Left lung (tissue), 14 donors: ENCODE measurements at places on chromosomes 4 and X. TPM values are rescaled to one million over a fixed set of nuclear protein-coding genes. Genes with fewer than 3 reads are reported as not detected.
A peak's percentile ranks its signal among the peaks of the same experiment; 100 is the strongest.

DNA sequence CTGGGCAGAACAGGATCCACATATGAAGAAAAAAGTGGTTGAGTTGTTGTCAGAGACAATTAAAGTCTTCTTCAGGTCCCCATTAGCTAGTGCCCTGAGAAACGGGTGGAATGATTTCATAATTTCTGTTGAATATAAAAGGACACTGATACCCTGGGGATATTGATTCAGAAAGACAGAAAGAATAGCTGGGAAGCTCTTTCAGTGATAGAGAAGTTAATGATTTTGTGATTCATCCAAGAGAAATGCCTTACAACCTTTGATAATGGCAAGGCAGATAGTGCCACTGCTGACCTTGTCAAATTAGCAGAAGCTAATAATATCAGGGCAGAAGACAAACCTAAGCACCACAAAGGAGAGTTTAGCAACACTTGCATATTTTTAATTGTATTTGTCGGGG is 37.9 kb downstream of the UNC5C start:
- H3K36me3 ChIP-seq = no peaks in the 10 kb centered on the region
- no peak for DNase-seq
- no peaks in the 10 kb centered on the region for H3K4me1 ChIP-seq
- H3K4me3 ChIP-seq = no peak overlapping the region

GRCh38 chrX:3134316-3134945 is 93.2 kb downstream of the ARSF start:
- H3K4me3 ChIP-seq = no peak overlapping the region
- DNase-seq = peak; percentile 6
- H3K27ac ChIP-seq = no peak overlapping the region
- H3K4me1 ChIP-seq = no peaks in the 10 kb centered on the region
- no peaks in the 10 kb centered on the region for H3K27me3 ChIP-seq

FRAS1 gene
- total RNA-seq = 15.3 TPM

HAUS7 gene
- total RNA-seq = 28.0 TPM

DDX53 gene
- not detected for total RNA-seq

- H3K27ac ChIP-seq = no peak overlapping the region
- no peaks in the 10 kb centered on the region for H3K36me3 ChIP-seq
- peaks cover 13% of the 10 kb centered on the region for H3K27me3 ChIP-seq
- DNase-seq = no peak
These were observed 618 bp upstream of the XK start for GRCh38 chrX:37684973-37685372.

NUDT11 gene
- 0.58 TPM for total RNA-seq

ARHGAP4 gene
- 96.2 TPM for total RNA-seq

- DNase-seq = no peak
- H3K4me3 ChIP-seq = no peak overlapping the region
- H3K27ac ChIP-seq = no peak overlapping the region
- no peaks in the 10 kb centered on the region for H3K36me3 ChIP-seq
These were observed 152.1 kb upstream of the HPGD start for GRCh38 chr4:174674305-174674840.

- DNase-seq = no peak
- no peaks in the 10 kb centered on the region for H3K4me1 ChIP-seq
- H3K36me3 ChIP-seq = no peaks in the 10 kb centered on the region
- no peaks in the 10 kb centered on the region for H3K27me3 ChIP-seq
- H3K27ac ChIP-seq = no peak overlapping the region
These were observed 432.9 kb downstream of the GRXCR1 start for GRCh38 chr4:43325220-43325967.

DNA sequence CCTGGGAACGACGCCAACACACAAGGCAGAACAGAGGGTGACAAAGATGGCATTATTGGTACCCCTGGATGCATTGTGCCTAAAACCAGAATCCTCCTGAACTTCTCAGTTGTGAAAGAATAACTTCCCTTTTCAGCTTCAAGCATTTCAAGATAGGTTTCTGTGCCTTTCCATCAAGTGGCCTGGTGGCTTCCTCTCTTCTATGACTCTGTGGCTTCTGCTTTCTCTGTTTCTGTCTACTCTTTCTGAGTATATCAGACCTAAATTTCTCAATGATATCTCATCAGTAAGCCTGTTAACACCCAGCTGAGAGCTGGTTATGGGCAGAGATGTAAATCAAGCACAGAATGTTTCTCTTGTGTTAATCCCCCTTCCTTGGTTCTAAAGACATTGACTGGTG is 21.4 kb upstream of the FAM9B start:
- H3K27ac ChIP-seq = no peak overlapping the region
- no peaks in the 10 kb centered on the region for H3K4me1 ChIP-seq
- H3K27me3 ChIP-seq = no peaks in the 10 kb centered on the region
- no peak for DNase-seq
- H3K4me3 ChIP-seq = no peak overlapping the region

ANOS1 gene
- 85.9 TPM for total RNA-seq

DNA sequence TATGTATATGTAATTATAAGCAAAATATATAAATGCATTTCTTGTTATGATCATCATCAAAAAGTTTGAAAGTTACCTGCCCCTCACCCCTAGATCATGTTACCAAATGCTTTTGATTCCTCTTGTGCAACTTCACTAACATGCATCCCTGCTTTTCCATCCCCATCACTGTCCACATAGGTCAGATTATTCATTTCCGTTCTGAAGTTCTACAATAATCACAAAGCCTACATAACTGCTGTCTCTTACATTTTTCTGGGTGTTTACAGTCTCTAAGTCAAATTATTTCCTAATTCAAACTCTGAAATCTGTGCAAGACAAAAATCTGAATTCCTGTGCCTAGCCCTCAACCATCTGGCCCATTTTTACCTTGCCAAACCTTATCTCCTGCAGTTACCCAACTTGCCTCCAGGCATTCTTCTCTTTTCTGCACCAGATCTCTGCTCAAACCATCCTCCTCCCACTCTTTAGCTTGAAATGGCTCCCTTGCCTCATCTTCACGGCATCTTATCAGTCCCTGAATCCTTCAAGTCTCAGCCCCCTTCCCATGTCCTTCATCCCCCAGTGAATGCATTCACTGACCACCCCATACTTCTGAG is 42.4 kb upstream of the SLC39A8 start:
- H3K4me1 ChIP-seq = peaks cover 6% of the 10 kb centered on the region
- no peak for DNase-seq
- no peaks in the 10 kb centered on the region for H3K36me3 ChIP-seq
- no peak overlapping the region for H3K27ac ChIP-seq

DNA sequence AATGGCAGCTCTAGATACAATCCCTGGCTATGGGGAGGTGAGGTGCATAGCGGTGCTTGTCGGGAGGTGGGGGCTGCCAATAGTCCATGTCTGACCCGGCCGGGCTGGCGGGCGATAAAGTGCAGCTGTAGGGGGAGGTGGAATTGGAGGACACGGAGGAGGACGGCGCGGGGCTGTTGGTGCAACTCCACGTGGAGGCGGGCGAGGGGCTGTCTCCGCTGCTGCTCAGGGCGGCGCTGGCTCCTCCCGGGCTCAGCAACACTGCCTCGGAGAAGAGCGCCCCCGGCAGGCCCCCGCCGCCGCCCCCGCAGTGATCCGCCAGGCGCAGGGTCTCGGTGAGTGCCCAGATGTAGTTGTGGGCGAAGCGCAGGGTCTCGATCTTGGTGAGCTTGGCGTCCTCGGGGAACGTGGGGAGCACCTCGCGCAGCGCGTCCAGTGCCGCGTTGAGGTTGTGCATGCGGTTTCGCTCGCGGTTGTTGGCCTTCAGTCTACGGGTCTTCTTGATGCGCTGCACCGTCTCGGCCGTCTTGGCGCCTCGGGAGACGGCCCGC is 1.3 kb downstream of the NEUROG2 start:
- no peaks in the 10 kb centered on the region for H3K36me3 ChIP-seq
- H3K4me3 ChIP-seq = peak overlapping the region; percentile 49
- no peak for DNase-seq
- H3K4me1 ChIP-seq = peaks cover 48% of the 10 kb centered on the region

MAGEH1 gene
- 30.4 TPM for total RNA-seq

- DNase-seq = no peak
- H3K36me3 ChIP-seq = no peaks in the 10 kb centered on the region
- H3K4me1 ChIP-seq = no peaks in the 10 kb centered on the region
- H3K27me3 ChIP-seq = no peaks in the 10 kb centered on the region
These were observed 49.2 kb downstream of the FHIP1A start for GRCh38 chr4:151458148-151458547.

KLHL13 gene
- total RNA-seq = 4.1 TPM

- no peaks in the 10 kb centered on the region for H3K36me3 ChIP-seq
- H3K4me3 ChIP-seq = no peak overlapping the region
- no peaks in the 10 kb centered on the region for H3K4me1 ChIP-seq
- no peaks in the 10 kb centered on the region for H3K27me3 ChIP-seq
- no peak for DNase-seq
These were observed 9.5 kb upstream of the AMMECR1 start for GRCh38 chrX:110327336-110327735.

DNA sequence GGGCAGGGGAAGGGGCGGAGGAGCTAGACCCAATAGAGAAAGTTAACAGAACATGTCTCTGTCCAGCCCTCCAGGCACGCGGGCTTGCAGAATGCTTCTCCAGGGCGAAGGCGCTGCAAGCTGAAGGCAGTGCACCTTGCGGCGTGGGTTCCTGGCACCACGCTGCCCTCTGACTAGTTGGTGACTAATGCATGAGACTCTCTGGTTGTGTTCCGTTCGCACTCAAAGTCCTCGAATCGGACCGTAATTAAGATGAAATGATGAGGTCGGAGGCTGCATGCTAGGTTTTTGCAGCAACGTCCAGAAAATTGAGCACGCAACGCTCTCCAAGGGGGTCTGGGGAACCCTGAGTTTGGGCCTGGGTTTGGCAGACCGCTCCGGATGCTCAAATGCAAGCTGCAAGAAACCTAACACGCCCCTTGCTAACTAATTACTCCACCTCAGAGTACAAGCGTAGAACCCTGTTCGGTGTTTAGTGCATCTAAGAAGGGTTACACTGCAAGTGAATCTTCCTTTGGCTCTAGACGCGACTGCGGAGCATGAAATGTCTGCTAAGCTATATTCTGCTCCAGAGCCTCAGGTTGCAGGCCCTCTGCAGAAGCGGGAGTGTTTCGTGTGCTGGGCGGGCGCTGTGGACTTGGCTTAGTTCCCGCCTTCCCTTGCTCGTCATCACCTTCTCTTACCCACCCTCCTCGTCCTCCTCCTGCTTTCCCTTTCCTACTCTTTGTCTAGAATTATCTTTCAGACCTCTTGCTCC is 57.1 kb upstream of the NKAP start:
- no peak overlapping the region for H3K4me3 ChIP-seq
- H3K27me3 ChIP-seq = peaks cover 47% of the 10 kb centered on the region
- H3K27ac ChIP-seq = no peak overlapping the region
- no peak for DNase-seq

GRCh38 chrX:49061916-49062315 is 3.1 kb downstream of the CCDC120 start:
- no peaks in the 10 kb centered on the region for H3K27me3 ChIP-seq
- H3K27ac ChIP-seq = no peak overlapping the region
- no peak overlapping the region for H3K4me3 ChIP-seq
- no peaks in the 10 kb centered on the region for H3K4me1 ChIP-seq

FAM193A gene
- 25.2 TPM for total RNA-seq

DNA sequence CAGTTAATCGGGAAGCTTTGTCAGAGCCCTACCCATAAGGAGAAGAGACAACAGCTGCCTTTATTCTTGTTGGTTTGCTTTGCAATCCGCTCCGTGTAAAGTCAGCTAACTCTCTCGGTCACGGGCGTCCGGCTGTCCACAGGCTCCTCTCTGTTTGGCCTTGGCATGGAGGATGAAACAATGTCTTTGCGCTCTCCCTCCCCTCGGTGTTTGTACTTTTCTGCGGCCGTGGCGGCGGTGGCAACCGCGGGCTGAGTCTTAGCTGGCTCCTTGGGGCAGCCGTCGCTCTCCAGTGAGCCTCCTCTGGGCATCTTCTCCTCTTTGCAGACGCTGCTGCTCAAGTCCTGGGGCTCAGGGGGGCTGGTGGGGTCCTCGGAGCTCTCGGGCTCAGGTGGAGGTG is 10.6 kb upstream of the IRAK1 start:
- no peak overlapping the region for H3K4me3 ChIP-seq
- no peak overlapping the region for H3K27ac ChIP-seq
- peaks cover 52% of the 10 kb centered on the region for H3K36me3 ChIP-seq
- no peaks in the 10 kb centered on the region for H3K27me3 ChIP-seq

GRCh38 chr4:4930677-4931076 is 71.2 kb downstream of the MSX1 start:
- no peak overlapping the region for H3K27ac ChIP-seq
- H3K4me3 ChIP-seq = no peak overlapping the region
- no peaks in the 10 kb centered on the region for H3K36me3 ChIP-seq
- DNase-seq = no peak
- H3K27me3 ChIP-seq = no peaks in the 10 kb centered on the region
- no peaks in the 10 kb centered on the region for H3K4me1 ChIP-seq

DNA sequence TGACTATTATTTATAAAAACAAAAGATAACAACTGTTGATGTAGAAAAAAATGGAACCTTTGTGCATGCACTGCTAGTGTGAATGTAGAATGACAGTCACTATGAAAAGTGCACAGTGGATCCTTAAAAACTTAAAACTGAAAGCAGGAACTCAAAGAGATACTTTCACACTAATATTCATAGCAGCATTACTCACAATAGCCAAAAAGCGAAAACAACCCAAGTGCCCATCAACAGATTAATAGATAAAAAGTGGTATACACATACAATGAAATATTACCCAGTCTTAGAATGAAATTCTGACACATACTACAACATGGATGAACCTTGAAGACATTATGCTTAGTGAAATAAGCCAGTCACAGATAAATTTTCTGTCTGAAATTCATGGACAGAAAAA is 23.8 kb downstream of the CENPC start:
- H3K4me3 ChIP-seq = no peak overlapping the region
- H3K27ac ChIP-seq = no peak overlapping the region
- peaks cover 30% of the 10 kb centered on the region for H3K36me3 ChIP-seq
- H3K4me1 ChIP-seq = no peaks in the 10 kb centered on the region

DNA sequence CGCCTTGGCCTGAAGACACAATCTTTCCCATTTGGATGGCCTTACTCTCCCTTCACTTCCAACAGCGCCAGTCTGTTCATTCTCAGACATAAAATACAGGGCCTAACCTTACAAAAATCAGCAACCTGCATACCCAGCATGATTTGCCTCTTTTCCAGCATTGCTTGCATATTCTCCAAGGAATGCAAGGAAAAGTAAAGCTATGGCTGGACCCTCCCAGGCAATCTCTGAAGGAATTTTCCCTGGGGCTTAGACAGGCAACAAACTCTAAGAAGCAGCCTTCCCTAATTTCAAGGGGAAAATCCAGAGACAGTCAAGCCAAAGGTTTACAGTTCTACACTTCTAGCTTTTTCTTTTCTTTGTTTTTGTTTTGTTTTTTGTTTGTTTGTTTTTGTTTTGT is 3.6 kb downstream of the DCTD start:
- H3K4me1 ChIP-seq = peaks cover 5% of the 10 kb centered on the region
- DNase-seq = no peak
- H3K27ac ChIP-seq = no peak overlapping the region

GRCh38 chr4:86496094-86497080 is 97.7 kb upstream of the PTPN13 start:
- no peaks in the 10 kb centered on the region for H3K27me3 ChIP-seq
- H3K27ac ChIP-seq = no peak overlapping the region
- DNase-seq = peak; percentile 48
- H3K4me3 ChIP-seq = no peak overlapping the region

XAGE2 gene
- total RNA-seq = 3.1 TPM

MAGED4 gene
- total RNA-seq = 18.3 TPM

EDA2R gene
- total RNA-seq = 2.6 TPM
